ENCODE measurements at places on chromosomes 7 and 10.

- no peak for DNase-seq
Measured at GRCh38 chr10:61975391-61975932, 74.0 kb downstream of the ARID5B start.

DNA sequence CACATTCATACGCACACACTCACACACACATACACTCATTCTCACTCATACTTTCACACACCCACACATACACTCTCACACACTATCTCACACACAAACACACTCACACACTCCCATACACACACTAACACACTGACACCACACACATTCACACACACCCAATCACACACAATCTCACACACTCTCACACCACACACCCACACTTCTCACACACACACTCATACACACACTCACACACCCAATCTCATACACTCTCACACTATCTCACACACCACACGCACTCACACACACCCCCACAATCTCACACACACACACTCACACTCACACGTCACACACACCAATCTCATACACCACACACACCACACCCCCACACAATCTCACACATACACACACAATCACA lies 71.0 kb downstream of the GLRX3 start:
- no peak for DNase-seq

DNA sequence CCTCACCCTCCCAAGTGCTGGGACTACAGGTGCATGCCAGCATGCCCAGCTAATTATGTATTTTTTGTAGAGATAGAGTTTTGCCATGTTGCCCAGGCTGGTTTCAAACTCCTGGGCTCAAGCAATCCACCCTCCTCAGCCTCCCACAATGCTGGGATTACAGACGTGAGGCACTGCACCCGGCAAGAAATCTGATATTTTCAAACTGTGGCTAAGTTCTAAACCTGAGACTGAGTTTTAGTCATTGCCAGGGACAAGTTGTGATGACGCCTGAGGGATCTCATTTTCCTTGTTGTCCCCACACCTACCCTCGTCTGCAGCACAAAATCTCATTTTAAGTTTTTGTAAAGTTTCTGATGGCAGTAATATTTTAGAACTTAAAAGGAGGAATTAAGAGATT lies 9.8 kb downstream of the AUTS2 start:
- no peak for DNase-seq

GRCh38 chr7:152956006-152956405 lies 196.5 kb downstream of the ACTR3B start:
- no peak for DNase-seq

DNA sequence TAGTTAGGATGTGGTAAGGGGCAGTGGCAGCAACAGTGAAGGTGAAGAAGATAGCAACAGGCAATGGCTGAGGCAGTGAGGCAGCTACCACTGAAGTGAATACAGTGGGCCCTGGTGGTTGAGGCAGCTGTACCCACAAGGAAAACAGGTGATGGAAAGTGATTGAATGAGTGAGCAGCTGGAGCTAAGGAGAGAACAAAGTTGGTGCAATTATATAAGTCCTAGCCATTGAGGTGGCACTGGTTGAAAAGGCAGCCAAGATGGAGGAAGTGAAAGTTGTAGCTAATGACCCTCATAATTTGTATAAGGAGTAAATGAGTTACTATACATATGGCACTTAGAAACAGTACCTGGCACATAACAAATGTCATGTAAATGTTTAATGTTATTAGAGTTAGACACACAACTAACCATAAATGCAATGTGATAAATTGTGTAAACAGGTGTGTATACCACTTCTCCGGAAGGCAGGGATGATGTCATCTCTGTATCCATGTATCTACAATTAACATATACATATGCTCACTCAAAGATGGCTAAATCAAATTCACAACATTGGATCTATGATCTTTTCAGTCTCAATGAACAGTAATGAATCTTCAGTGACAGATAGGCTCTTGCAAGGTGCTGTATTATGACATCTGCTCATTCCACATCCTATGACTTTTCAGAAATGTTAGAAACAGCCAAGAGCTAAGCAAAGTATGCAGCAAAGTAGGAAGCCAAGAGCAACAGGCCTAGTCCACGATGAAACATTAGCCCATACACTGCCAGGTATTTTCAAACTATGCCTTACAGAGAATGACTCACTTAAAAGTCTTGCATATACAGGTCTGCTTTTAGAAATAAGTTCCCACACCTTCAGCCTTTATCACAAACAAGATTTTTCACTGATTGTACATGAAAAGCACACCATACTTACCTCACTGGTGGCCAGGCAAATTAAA lies 10.7 kb downstream of the XPNPEP1 start:
- no peak for DNase-seq

DNA sequence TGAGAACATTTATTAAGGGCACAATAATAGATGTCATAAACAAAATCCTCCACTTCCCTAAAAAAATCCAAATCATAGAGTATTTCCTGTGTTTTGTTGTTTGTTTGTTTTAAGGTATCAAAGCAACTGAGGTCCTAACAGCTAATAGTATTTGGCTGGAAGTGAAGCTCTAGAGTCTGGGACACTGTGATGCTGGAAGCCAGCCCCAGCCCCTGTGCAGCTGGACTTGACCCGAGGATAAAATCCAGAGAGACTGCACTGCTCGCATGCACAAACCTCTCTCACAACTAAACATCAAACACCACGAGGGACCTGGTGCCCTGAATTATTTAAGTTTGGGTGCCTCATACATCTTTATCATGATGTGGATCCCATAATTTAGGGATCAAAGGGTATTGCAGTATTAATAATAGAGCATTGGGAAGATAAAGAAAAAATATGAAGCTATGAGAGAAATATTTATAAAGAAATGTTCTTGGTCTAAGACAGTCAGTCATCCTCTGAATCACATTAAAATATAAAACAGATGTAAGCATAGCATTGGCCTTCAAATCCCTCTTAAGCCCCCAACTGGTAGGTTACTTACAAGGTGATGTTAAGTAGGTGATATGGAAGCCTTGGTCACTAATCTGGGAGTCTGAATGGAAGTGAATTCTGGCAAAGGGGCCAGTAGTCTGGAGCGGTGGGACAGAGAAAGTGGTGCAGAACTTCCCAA lies 44.4 kb downstream of the CUBN start:
- DNase-seq = no peak

GRCh38 chr10:7046615-7047014 lies 364.2 kb downstream of the SFMBT2 start:
- no peak for DNase-seq

GRCh38 chr7:16590424-16590823 lies 55.1 kb downstream of the ANKMY2 start:
- DNase-seq = no peak

DNA sequence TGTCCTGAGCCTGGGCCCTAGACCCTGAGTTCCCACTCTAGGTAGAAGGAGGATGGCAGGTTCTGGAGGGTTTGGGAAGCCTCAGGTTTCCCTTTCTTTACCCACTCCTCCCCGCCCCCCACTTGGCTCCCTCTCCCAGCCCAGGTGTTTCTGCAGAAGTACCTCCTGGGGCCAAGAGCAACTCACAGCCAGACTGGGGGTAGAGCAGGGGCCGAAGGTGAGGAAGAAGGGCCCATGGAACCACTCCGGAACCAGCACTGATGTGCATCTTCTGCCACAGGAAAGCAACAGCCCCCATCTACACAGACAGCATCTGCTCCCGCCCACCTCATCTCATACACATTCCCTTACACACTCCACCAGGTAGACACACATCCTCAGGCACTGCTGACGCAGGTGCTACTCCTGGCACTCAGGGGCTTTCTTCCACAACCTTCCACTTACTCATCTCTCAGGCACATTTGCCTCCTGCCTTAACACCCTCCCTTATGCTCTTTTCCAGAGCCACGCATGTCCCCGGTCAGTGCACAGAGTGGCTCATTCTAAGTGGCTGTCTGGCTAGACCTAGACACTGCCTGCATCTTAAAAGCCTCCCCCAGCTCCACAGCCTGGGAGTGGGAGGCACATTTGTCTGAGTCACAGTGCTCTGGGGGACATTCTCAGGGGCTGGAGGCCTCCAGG lies 1.8 kb downstream of the EPHB6 start:
- no peak for DNase-seq

GRCh38 chr7:1844951-1845390 lies 174.9 kb downstream of the ELFN1 start:
- DNase-seq = no peak

GRCh38 chr10:49737474-49738201 lies 24.5 kb downstream of the OGDHL start:
- no peak for DNase-seq

DNA sequence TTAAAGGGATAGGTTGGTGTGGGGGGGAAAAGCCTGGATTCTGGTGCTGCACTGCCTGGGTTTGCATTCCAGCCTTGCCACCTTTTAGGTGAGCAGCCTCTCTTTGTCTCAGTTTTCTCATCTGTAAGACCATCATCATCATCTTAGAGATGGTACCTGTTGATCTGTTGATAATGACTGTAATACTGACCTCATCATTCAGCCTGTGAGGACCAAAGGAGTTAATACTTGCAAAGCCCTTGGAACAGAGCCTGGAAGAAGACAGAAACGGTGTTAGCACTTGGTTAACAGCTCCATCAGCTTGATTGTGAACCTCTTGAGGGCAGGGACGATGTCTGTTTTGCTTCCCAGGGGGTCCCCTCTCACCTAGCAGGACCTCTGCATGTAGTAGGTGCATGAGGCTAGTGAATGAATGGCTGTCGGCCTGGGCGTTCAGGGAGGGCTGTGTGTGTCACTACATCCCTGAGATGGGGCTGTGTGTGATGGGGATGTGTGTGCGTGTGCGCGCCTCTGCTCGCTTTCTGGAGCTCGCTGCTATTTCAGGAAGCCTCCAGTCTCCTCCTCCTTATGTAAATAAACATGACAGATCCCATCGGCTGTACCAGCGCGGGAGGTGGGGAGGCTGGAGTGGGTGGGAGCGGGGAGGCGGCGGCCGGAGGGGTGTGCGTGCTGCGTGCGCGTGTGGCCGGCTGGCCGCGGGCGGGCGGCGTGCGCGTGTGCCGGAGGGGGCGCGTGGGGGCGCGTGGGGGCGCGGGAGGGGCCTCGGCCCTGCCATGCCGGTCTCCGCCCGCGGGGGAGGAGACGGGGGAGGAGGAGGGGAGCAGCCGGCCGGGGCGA lies 61.2 kb downstream of the NEURL1 start:
- DNase-seq = no peak

GRCh38 chr10:133460208-133460769 lies 6.5 kb downstream of the SCART1 start:
- DNase-seq = no peak

GRCh38 chr7:87670372-87670771 lies 42.2 kb downstream of the RUNDC3B start:
- no peak for DNase-seq

DNA sequence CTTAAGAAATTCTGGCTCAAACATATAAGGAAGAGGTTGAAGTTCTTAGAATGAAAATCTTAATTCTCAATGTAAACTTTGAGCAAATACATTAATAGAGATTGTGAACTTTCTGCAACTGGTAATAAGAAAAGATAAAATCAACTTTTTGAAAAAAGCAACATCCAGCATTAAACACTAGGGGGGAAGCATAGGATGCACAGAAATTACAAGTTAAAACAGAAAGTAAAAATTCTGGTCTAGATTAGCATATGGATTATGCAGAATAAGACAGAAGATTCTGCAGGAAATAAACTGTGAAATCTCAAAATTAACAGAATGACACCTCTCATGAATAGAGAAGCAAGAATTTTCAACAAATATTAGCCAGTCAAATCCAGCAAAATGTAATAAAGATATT lies 38.0 kb upstream of the CAV2 start:
- DNase-seq = no peak

- DNase-seq = no peak
Measured at GRCh38 chr7:102093599-102094315, 192.9 kb upstream of the SH2B2 start.

GRCh38 chr7:151249034-151249731 lies 689 bp upstream of the SMARCD3 start:
- DNase-seq = no peak

DNA sequence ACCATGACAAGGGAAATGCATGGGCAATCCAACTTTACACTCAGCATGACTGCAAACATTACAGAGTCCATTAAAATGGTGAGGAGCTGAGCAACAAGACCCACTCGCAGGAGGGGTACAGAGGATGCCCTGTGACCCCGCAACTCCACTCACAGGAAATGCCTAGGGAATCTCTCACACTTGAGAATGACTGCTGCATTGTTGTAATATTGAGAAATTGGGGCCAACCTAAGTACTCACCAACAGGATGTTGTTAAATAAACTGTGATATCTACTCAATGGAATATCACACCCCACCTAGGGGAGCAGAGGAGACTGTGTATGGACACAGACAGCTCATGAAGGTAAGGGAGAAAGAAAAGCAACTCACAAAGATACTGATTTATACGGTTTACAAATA lies 53.4 kb upstream of the CAMK2B start:
- DNase-seq = no peak

GRCh38 chr10:65528986-65529385 lies 1396.8 kb upstream of the LRRTM3 start:
- no peak for DNase-seq

GRCh38 chr10:73959484-73960243 lies 38.3 kb upstream of the VCL start:
- no peak for DNase-seq

- DNase-seq = no peak
Measured at GRCh38 chr7:40457776-40458480, 323.1 kb downstream of the SUGCT start.

DNA sequence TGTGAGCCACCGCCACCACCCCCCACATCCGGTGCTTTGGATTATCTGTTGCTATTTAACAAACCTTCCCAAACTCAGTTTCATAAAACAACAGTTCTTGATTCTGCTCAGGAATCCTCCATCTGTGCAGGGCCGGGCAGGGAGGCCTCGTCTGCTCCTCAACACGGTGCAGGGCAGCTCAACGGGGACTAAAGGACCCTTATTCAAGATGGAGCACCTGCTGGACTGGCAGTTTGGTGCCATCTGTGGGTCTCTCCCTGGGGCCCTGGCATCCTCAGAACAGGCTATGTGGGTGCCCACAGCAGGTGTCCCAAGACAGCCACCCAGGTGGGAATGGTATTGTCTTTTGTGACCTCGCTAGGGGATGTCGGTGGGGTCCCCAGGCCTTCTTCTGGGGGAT lies 31.0 kb upstream of the ELFN1 start:
- no peak for DNase-seq

GRCh38 chr7:141389140-141389796 lies 161.9 kb upstream of the AGK start:
- DNase-seq = no peak

DNA sequence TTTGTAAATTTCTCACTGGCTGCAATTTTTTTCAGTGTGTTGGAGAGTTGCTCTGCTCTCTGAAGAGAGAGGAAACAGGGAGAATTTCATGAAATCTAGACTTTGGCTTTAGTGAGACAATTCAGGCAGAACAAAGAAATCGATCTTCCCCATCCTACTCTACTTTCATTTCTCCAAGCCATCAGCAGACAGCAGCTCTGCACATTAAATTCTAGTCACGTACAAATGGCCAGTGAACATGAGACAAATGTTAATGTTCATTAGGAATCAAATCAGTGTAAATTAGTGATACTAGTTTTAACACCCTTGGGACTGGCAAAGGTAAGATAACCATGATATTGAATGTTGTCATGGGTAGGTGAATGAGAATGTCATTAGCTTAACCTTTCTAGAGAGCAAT lies 140.8 kb downstream of the ANLN start:
- no peak for DNase-seq
